Inflammatory macrophage (primary cell): ENCODE measurements at places on chromosomes 4 and X.

GRCh38 chrX:54358424-54359211 lies 772 bp upstream of the WNK3 start:
- no peak for DNase-seq

- no peak for DNase-seq
These were observed 756.4 kb upstream of the IGFBP7 start for GRCh38 chr4:57866468-57867171.

DNA sequence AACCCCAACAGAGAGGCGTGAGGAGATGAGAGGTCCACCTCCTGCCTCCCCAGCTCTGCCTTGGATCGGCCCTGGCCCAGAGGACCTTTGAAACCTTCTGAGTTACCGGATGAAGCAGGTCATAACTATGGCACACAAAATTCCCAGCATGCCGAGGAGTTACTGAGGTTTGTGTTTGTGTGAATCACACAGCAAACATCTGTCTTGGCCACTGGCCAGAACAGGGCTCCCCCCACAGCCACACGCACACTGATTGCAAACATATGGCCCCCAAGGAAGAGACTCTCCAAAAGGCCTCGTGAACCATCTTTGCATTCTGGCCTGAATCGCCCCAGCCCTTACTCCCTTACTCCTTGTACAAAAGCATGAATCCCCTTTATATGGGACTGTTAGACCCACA lies 18.9 kb downstream of the RPS4X start:
- DNase-seq: no peak

DNA sequence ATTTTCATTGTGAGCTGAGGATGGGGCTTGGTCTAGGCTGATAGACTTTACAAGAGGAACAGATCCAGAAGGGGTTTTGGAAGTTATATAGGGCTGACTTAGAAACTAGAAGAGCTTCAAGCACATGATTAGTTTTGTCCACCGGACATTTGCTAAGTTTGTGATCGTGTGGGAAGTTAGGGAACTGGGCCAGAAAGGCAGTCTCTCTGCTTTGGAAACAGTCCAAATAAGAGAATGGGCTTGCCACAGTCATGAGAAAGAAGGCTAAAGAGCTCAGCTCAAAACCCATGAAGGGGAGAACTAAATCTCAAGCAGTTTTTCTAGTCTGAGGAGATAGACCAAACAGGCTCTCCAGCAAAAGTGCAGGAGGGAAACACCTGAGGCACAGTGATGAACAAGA lies 67.8 kb downstream of the ZNF674 start:
- DNase-seq: peak; percentile 58

DNA sequence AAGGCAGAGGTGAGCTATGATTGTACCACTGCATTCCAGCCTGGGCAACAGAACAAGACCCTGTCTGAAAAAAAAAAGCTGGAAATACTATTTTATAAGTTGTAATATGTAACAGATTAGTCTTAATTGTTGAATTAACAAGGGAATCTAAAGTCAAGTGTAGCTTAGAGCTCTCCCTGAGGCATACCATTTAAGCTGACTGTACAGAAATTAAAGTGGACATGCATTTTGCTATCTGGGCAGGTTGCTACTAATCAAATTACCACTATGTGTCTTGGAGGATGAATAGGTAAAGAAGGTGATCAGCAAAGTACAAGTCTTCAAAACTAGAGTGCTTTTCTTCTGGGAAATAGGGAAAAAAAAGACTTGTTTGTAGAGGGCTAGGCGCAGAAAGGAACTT lies 205.3 kb upstream of the JADE1 start:
- no peak for DNase-seq

GRCh38 chr4:103076747-103077347 lies at the start of gene SLC9B2:
Gene SLC9B2 (minus strand): TSS chr4:103076761. CDS start chr4:103067550, 9,211 bp downstream.
- no peak for DNase-seq

GRCh38 chr4:20825505-20825904 lies 125.2 kb downstream of the PACRGL start:
- DNase-seq: no peak

DNA sequence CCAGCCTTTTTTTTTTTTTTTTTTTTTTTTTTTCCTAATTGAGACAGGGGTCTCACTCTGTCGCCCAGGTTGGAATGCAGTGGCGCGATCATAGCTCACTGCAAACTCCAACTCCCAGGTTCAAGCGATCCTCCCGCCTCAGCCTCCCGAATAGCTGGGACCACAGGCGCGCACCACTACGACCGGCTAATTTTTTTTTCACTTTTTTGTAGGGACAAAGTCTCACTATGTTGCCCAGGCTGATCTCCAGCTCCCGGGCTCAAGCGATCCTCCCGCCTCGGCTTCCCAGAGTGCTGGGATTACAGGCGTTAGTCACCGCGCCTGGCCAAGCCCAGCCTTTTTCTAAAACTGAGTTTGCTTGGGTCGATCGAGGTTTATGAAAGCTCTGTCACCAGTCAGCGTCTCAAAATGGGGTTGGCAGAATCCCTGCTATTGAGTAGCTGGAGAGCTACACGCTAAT lies 1.3 kb upstream of the OTUD5 start:
- DNase-seq: no peak

GRCh38 chr4:62917649-62918048 lies 1491.6 kb downstream of the TECRL start:
- no peak for DNase-seq

GRCh38 chr4:2572866-2573265 lies 36.4 kb downstream of the FAM193A start:
- peak; percentile 26 for DNase-seq

DNA sequence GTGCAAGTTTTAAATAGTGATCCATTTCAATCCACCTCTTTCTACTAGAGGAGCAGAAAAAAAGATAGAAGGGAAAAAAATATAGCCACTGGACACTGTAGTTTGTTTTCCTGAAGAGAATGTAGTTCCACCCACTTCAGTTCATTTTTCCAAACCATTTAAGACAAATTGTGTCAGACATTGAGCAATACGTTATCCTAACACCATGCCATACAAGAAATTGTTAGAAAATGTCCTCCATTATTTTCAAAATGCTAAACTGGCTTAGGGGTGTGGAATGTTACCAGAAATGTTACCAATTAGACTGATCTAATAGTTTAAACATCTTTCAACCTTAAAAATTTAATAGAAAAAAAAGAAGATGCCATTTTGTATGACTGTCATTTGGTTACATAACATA lies 48.6 kb upstream of the ETNPPL start:
- no peak for DNase-seq

DNA sequence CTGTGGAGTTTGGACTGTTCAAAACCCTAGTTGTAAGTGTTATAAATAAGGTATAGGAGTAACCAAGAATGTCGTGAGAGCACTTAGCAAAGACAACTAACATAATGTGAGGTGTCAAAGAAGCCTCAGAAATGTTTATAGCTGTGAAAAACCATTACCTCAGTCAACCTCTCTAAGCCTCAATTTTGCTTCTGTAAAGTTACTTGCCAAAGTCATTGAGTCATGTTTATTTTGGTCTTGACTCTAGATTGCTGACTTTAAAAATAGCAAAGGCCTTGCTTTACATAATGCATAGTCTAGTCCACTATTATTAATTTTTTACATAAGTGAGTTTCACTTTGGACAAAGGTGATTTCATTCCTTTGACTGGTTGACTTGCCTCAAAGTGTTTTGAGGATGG lies 257.6 kb upstream of the CXXC4 start:
- no peak for DNase-seq

DNA sequence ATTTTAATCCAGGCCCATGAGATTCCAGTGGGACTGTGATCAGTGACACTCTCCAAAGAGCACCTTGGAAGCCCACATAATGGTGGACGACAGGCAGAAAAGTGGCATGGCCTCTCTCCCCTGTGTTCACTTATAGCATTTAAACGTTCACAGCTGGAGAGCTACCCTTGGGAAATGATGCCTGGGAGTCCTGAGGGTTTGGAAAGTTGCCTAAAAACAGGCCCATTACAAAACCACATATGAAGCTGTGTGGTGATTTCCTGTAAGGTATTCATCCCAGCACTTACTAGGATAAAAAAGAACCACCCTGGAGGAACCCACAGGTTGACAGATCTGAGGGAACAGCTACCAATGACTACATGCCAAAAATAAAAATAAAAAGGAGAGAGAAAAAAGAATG lies 193.2 kb downstream of the RASL11B start:
- DNase-seq: no peak

- no peak for DNase-seq
These were observed 56.7 kb upstream of the ATOH1 start for GRCh38 chr4:93771640-93772411.

GRCh38 chr4:30757357-30757756 lies 37.2 kb downstream of the PCDH7 start:
- DNase-seq: peak; percentile 1

DNA sequence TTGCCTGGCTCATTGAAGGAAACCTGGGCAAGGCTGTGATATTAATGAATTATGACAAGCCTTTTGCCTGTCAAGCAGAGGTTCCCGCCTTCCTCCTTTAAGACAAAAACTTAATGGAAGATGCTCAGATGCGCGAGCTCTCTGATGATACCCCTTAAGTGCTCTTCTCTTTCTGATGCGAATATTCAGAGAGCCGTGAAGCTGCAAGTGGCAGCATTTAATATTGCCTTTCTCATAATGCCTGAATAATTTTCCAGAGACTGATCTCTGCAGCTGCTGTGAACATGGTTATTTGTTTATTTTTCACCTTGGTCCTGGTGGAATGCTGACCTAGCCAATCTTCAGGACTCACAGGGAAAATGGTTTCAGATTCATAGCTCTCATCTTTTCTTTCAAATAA lies 251.8 kb downstream of the TENM3 start:
- no peak for DNase-seq

GRCh38 chr4:184416913-184417734 lies 57.2 kb downstream of the IRF2 start:
- DNase-seq: peak; percentile 31

GRCh38 chr4:110620691-110621327 lies 2.1 kb downstream of the PITX2 start:
- DNase-seq: no peak

DNA sequence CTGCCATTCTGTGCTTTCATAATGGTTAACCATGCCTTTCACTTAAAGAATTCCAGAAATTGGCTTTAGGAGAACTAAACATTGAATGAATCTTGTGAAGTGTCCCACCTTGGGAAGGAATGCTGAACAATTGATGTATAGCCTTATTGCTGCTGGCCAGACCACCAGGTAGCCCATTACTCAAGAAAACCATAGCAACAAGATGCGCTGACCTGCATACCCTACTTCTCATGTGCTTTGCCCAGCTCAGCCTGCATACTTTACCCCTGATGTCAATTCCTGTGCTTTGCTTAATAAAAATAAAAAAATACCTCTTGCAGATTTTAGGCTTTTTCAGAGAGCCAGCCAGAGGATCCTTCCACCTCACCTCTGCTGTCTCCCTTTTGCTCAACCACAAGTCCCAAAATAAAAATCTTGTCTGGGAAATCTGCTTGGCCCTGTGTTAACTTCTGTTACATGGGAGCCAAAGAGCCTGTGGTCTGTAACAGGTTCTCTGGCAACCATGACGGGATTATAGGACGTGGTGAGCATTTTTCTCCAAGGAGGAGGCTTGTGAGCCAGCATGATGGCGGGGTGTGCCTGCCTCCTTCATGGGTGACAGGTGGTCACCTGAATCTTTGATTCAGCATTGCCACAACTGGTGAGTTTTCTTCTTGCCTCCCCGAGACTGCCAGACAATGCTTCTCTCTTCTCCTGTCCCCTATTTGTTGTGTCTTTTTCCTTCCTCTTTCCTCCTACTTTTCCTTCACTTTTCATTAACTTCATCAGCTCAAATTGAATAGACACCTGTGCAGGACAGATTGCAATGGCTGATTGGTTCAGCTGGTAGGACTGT lies 106.8 kb downstream of the ARSJ start:
- DNase-seq: no peak

DNA sequence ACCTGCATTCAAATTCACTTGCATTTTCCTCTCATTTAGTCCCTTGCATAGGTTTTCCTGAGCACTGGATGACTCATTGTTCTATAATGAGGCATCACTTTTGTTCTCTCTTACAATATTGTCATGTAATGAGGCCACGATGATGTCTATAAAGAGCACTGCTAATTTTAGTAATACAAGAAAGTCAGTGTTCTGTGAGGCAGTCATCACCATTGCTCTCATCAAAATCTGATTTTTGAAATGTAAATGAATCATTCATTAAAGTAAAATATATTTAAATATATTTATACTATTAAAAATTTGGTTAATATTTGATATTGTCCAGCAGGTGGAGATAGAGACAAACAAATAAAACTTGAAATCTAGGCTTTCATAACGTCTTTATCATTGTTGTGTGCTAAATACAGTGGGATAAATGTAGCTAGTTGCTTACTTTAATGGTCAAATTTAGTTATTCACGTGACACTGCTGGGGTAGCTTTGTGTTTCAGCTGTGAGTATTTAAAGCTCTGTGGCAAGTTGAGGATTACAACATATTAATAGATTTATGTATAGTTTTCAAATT lies 15.4 kb downstream of the HMGB2 start:
- DNase-seq: peak; percentile 64

DNA sequence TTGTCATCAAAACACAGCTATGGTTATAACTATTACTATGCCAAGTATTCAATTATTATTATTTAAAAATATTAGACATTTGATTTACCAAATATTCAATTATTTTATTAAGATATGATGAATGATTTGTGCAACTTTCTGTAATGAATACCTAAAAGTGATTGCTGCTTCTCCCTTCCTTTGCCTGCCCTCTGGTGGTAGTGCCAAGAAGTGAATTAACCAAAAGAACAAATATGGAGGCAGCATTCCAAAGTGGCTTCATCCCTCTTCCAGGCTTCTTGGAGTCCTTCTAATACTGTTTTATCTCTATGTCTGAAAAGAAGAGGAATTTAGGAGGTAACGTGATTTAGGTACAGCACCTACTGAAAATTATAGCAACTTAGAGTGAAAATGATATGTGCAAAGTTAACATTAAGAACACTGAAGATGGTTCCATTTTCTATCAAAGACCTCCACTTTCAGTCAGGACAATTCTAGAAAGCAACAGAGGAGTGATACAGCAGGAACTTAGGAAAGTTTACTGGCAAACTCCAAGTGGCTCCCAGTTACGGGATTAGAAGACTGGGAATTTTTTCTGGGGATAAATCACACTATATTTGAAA lies 43.0 kb downstream of the ENPEP start:
- peak; percentile 9 for DNase-seq

DNA sequence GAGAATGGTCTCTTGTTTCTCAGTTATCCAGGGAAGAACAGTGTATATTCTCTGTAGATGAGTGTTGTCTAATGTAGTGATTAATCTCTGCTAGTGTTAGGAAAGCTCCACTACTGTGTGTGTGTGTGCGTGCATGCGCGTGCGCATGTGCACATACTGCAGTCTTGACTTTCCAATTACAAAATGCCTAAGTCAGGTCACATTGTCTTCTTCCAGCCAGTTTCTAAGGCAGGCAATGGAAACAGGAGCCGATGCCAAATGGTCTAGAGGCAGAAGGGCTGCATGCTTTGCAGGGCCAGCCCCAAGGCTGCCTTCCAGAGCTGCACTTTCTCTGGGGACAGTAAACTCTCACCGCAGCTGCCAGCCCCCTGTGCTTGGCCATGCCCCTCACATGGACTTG lies 30.5 kb upstream of the NAP1L5 start:
- DNase-seq: no peak

DNA sequence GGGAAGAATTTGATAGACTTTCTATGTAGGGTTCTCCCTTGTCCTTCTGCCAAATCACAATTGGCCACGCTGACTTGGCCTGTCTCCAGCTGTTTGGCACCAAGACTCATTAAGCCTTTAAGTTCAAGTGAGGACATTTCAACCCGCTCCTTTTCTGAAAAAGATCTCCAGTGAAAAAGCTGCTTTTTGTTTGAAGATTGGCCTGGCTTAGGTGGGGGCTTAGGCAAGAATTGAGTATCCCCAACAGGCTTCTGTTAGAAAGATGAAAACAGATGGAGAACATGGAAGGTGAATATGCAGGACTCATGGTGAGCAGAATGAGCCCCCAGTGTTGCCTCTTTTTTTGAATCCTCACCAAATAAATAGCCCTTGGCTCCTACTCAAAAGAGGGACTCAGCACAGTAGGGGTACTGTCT lies 28.5 kb upstream of the LIMCH1 start:
- DNase-seq: no peak
